ENCODE measurements at places on chromosomes 11 and 22.

- peak within 1 kb of the TSS; percentile 41 for H3K27ac ChIP-seq
- H3K4me1 ChIP-seq: peaks cover 11% of the 10 kb centered on the region
- peak within 1 kb of the TSS; percentile 91 for H3K4me3 ChIP-seq
- H3K27me3 ChIP-seq: peaks cover 62% of the 10 kb centered on the region
Measured at GRCh38 chr11:62337303-62338181, at the start of gene ASRGL1. Gene ASRGL1, plus strand, starts transcription at chr11:62337448. Its CDS starts 530 bp downstream, at chr11:62337978.

- no peaks in the 10 kb centered on the region for H3K4me1 ChIP-seq
- H3K36me3 ChIP-seq: no peaks in the 10 kb centered on the region
- peaks cover 10% of the 10 kb centered on the region for H3K27me3 ChIP-seq
- no peak for DNase-seq
- H3K27ac ChIP-seq: no peak overlapping the region
- no peak overlapping the region for H3K4me3 ChIP-seq
Measured at GRCh38 chr11:107691000-107691750, 20.7 kb downstream of the SLN start.

DNA sequence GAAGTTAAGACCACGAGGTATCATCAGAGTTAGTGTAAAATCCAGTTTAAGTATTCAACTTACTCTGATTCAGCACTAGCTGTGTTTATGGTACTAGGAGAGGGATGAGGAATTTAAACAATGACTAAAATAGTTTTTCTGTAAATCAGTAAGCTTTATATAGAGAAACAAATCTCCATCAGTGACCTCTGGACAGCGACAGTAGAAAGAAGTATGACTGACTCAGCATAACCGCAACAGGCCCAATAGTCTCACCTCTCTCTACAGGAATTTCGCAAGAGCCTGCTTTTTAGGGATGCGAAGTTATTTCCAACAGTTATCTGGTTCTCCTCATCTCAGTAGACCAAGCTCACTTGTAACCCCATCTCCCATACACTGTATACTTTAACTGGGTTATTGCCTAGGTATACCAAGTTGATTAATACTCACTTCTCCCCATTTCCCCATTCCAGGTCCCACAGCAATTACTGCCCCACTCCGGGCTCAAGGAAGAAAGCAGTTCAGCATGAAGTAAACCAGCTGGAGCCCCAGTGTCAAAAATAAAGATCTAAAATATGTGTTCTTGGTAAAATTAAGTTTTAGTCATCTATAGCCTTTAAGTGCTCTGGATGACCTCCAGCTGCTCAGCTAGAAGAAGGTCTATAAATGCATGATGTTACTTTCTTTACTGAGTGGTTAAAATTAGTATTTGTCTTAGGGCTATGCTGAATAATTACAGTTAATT lies 770.6 kb upstream of the CCDC90B start:
- no peak overlapping the region for H3K4me3 ChIP-seq
- H3K27ac ChIP-seq: no peak overlapping the region
- H3K36me3 ChIP-seq: no peaks in the 10 kb centered on the region
- H3K27me3 ChIP-seq: no peaks in the 10 kb centered on the region

- no peak overlapping the region for H3K4me3 ChIP-seq
- no peaks in the 10 kb centered on the region for H3K36me3 ChIP-seq
- H3K4me1 ChIP-seq: peaks cover 8% of the 10 kb centered on the region
- peaks cover 2% of the 10 kb centered on the region for H3K27me3 ChIP-seq
- H3K27ac ChIP-seq: no peak overlapping the region
Measured at GRCh38 chr11:25777343-25777742, 554.6 kb upstream of the ANO3 start.

- no peaks in the 10 kb centered on the region for H3K36me3 ChIP-seq
- H3K4me1 ChIP-seq: peaks cover 24% of the 10 kb centered on the region
Measured at GRCh38 chr22:39444247-39444800, 12.5 kb upstream of the MGAT3 start.

GRCh38 chr22:22882033-22882717 lies 5.4 kb upstream of the IGLL5 start:
- no peaks in the 10 kb centered on the region for H3K36me3 ChIP-seq
- peaks cover 37% of the 10 kb centered on the region for H3K27me3 ChIP-seq
- no peak overlapping the region for H3K4me3 ChIP-seq
- H3K27ac ChIP-seq: no peak overlapping the region
- H3K4me1 ChIP-seq: no peaks in the 10 kb centered on the region

GRCh38 chr11:62535802-62536201 lies 10.8 kb downstream of the AHNAK start:
- H3K4me1 ChIP-seq: peaks cover 21% of the 10 kb centered on the region
- no peak for DNase-seq
- H3K27ac ChIP-seq: no peak overlapping the region
- H3K4me3 ChIP-seq: no peak overlapping the region

- peaks cover 72% of the 10 kb centered on the region for H3K27me3 ChIP-seq
- no peak overlapping the region for H3K27ac ChIP-seq
- no peak for DNase-seq
- no peaks in the 10 kb centered on the region for H3K36me3 ChIP-seq
- H3K4me1 ChIP-seq: no peaks in the 10 kb centered on the region
Measured at GRCh38 chr22:22348127-22348814, 103.7 kb downstream of the VPREB1 start.

GRCh38 chr11:4459500-4459899 lies 10.4 kb downstream of the OR52K2 start:
- H3K36me3 ChIP-seq: no peaks in the 10 kb centered on the region
- no peaks in the 10 kb centered on the region for H3K27me3 ChIP-seq
- no peak overlapping the region for H3K4me3 ChIP-seq

GRCh38 chr11:78187366-78188285 lies 800 bp downstream of the KCTD21 start:
- H3K36me3 ChIP-seq: peaks cover 4% of the 10 kb centered on the region
- DNase-seq: no peak
- no peaks in the 10 kb centered on the region for H3K27me3 ChIP-seq
- H3K4me1 ChIP-seq: peaks cover 37% of the 10 kb centered on the region
- H3K27ac ChIP-seq: peak overlapping the region; percentile 96

DNA sequence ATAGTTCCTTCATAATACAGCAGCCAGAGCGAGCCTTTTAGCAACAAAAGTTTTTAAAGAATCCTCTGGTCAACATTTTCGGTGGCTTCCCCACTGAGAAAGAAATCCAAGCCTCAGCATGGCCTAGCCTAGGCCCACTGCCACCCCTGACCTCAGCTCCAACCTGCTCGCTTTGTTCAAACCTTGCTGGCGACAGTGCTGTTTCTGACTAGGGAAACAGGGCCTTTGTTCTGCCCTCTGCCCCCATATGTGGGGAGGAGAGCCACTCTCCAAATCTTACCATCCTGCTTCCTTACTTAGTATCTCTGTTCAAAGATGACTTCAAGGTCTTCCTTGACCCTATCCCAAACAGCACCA lies 95.8 kb downstream of the CCDC83 start:
- DNase-seq: no peak
- peak overlapping the region; percentile 24 for H3K27ac ChIP-seq
- H3K4me3 ChIP-seq: no peak overlapping the region
- peaks cover 21% of the 10 kb centered on the region for H3K4me1 ChIP-seq
- peaks cover 10% of the 10 kb centered on the region for H3K36me3 ChIP-seq

DNA sequence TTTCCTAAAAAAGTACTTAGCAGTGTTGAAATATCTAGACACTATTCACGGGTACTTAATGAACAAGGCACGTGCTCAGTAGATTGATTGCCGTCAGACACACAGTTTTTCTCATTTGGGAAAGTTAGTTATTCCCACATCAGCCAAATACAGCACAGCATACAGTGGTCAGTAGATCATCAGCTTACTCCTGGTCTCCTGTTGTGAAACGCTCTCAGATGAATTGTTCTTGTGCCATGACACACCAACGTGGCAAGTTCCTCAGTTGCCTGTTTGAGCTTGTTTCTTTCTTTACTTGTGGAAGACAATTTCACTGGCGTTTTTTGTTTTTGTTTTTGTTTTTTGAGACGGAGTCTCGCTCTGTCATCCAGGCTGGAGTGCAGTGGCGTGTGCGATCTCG lies 8.6 kb downstream of the TAB1 start:
- no peaks in the 10 kb centered on the region for H3K27me3 ChIP-seq
- DNase-seq: no peak
- H3K4me1 ChIP-seq: peaks cover 36% of the 10 kb centered on the region
- H3K4me3 ChIP-seq: no peak overlapping the region
- no peak overlapping the region for H3K27ac ChIP-seq

GRCh38 chr11:46315033-46315738 lies 32.1 kb upstream of the DGKZ start:
- no peaks in the 10 kb centered on the region for H3K27me3 ChIP-seq
- H3K4me1 ChIP-seq: peaks cover 8% of the 10 kb centered on the region
- no peak overlapping the region for H3K27ac ChIP-seq
- H3K4me3 ChIP-seq: no peak overlapping the region

- peaks cover 40% of the 10 kb centered on the region for H3K36me3 ChIP-seq
- H3K4me1 ChIP-seq: peaks cover 11% of the 10 kb centered on the region
- H3K27ac ChIP-seq: no peak overlapping the region
- no peak overlapping the region for H3K4me3 ChIP-seq
Measured at GRCh38 chr22:29138556-29139305, 65.9 kb downstream of the KREMEN1 start.

GRCh38 chr11:77411717-77412441 lies 62.0 kb downstream of the PAK1 start:
- peak; percentile 87 for DNase-seq
- H3K27ac ChIP-seq: peak overlapping the region; percentile 88
- H3K36me3 ChIP-seq: no peaks in the 10 kb centered on the region
- H3K4me1 ChIP-seq: peaks cover 37% of the 10 kb centered on the region

GRCh38 chr11:125588505-125588904 lies 4.1 kb upstream of the STT3A start:
- DNase-seq: no peak
- peak overlapping the region; percentile 22 for H3K4me3 ChIP-seq
- H3K27me3 ChIP-seq: no peaks in the 10 kb centered on the region
- peaks cover 14% of the 10 kb centered on the region for H3K36me3 ChIP-seq
- H3K4me1 ChIP-seq: peaks cover 8% of the 10 kb centered on the region

DNA sequence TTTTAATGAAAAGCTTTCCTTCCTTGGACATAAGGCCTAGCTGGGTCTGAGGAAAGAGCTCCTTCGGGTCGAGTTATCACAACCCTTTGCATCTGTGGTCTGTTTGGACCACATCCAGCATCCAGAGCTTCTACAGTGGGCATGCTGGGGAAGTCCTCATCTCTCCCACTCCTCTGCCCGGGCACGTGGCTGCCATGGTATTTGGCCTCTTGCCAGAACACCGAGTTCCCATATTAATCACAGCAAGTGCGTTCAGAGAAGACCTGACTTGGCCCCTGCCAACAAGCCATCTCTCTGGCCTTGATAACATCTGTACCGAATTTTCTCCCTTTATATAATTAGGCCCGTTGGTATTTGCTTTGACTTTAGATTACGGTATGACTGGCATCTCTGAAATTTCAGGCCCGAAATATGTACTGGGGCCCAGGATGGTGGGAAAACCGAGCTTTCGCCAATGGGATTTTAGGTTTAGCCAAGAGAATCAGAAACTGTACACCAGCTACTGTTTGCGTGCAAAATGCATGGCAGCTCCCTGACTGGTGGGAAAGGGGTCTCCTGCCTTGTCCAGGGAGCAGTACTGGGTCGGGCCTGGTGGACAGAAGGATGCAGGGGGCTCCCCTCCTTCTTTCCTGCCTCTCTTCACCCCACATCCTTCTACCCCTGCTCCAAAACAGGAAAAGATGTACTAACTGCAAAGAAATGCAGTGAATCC lies 90.0 kb downstream of the MICAL2 start:
- peaks cover 17% of the 10 kb centered on the region for H3K4me1 ChIP-seq
- DNase-seq: no peak
- no peaks in the 10 kb centered on the region for H3K27me3 ChIP-seq
- no peaks in the 10 kb centered on the region for H3K36me3 ChIP-seq
- no peak overlapping the region for H3K4me3 ChIP-seq

- no peak for DNase-seq
- H3K36me3 ChIP-seq: no peaks in the 10 kb centered on the region
- no peak overlapping the region for H3K27ac ChIP-seq
Measured at GRCh38 chr11:43589601-43590250, 90.8 kb upstream of the HSD17B12 start.

DNA sequence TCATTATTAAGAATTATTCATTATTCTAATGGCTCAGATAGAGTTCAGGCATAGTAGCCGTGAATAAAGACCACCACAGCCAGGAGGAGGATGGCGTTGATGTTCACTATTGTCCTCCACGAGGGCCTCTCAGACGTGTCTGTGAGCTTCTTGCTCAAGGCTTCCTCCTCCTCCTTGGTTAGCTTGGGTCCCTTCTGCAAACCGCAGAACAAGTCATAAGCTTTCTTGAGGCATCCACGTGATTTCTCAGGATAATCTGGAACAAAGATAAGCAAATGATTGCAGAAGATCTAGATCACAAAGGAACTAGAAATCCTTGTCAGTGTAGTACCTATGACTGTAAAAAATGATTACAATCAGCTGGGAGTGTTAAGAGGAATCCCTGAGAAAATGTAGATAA lies 13.6 kb upstream of the RFPL2 start:
- H3K36me3 ChIP-seq: peaks cover 4% of the 10 kb centered on the region
- no peak overlapping the region for H3K4me3 ChIP-seq
- peaks cover 5% of the 10 kb centered on the region for H3K27me3 ChIP-seq
- H3K4me1 ChIP-seq: no peaks in the 10 kb centered on the region
- no peak overlapping the region for H3K27ac ChIP-seq

DNA sequence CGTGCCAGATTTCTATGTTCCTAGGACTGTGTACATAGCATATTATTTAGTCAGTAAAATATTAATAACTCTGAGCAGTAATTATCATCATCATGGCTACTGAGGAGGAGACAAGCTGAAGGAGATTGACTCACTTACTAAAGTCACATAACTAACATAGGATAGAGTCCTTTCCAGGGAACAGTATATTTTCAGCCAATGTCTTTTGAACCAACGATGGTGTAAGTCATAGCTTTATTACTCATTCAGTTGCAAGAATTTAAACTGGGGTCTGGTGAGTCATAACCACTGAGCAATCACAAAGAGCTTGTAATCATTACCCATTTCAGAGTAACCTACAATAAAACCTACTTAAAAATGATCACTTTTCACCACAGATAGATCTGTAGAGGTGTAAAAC lies 1564.8 kb upstream of the TENM4 start:
- no peaks in the 10 kb centered on the region for H3K36me3 ChIP-seq
- H3K27me3 ChIP-seq: no peaks in the 10 kb centered on the region
- H3K4me1 ChIP-seq: no peaks in the 10 kb centered on the region
- no peak overlapping the region for H3K4me3 ChIP-seq

GRCh38 chr11:36141956-36142355 lies 147.3 kb downstream of the COMMD9 start:
- peaks cover 17% of the 10 kb centered on the region for H3K4me1 ChIP-seq
- no peak overlapping the region for H3K27ac ChIP-seq
- DNase-seq: no peak
- H3K4me3 ChIP-seq: peak overlapping the region; percentile 15

- no peak overlapping the region for H3K4me3 ChIP-seq
- H3K36me3 ChIP-seq: no peaks in the 10 kb centered on the region
- DNase-seq: no peak
- H3K27me3 ChIP-seq: peaks cover 11% of the 10 kb centered on the region
- H3K27ac ChIP-seq: peak overlapping the region; percentile 41
Measured at GRCh38 chr11:17528181-17528691, 16.0 kb downstream of the USH1C start.
